CD4-positive, alpha-beta T cell treated with Interferon gamma for 1 hour (primary cell): ENCODE measurements at places on chromosomes 2 and 18.
A peak's percentile ranks its signal among the peaks of the same experiment; 100 is the strongest.

DNA sequence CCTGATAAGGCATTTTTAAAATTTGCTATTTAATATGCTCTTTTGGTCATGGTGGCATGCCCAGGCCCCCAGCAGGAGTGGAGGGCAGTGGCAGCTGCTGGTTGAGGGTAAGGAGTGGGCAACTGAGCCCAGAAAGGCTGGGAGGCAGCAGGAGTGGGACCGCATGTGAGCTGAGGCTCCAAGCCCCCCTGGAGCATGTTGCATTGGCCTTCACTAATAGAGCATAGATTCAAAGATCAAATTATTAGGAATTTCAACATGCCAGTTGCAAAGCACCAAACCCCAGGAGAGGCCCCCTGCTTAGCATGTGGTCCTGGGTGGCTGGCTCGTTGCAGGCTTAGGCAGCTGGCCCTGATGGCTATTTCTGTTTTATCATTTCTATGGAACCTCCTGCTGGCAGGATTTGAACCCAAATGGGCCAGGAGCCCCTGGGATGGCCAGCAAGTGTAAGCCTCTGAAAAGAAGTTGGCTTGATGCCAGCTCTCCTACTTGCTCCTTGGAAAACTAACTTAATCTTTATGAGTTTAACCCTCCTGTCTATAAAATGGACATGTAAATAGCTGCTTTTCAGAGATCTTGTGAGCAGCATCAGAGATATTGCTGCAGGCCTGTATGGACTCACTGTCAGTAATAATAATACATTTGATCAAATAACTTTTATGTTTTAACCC lies 42.1 kb upstream of the TMEM131 start:
- DNase-seq = no peak

- no peak for DNase-seq
These were observed 71.4 kb downstream of the OSBPL1A start for GRCh38 chr18:24326211-24326610.

DNA sequence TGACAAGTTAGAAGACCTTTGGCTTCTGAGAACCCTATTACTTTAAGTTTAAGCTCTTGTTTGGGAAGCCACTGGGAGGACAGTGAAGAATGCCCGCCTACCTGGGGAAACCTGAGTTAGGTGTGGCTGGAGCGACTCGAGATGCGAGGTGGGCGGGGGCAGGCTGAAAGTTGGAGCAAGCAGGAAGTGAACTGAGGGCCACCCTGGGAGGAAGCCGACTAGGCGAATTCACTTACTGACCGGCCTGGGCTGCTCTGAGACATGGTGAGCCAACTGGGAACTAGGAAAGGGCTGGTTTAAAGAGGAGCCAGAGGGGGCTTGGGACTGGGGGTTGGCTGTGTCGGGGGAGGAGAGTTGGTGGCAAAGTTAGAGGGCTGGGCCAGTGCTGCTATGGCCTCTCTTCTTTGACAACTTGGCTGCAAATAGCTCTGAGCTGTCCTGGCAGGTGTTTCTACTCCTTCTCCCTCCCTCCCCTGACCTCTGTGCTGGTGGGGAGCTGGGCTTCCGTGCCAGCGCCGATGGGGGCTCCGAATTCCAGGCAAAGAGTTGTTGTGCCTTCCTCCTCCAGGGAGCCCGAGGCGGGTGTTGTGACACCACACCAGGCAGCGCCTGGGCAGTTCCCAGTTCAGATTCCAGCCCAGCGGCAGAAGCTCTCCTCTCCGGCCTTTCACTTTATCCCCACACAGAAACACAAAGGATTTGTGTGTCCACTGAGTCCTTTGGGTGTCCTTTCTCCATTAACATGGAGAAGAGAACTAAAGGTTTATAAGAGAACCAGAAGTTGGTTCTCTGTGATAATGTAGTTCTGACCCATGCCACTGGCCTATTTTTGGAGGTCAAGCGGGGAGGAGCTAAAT lies at the start of gene VAMP8:
Gene VAMP8 (plus strand): TSS at position 201 of the 857 bp plus-strand sequence. CDS start 61 bp downstream, at position 262.
- peak; percentile 47 for DNase-seq

GRCh38 chr2:11102956-11103860 lies 52.1 kb upstream of the SLC66A3 start:
- DNase-seq = no peak

GRCh38 chr2:55482186-55482884 lies 37.2 kb upstream of the CFAP36 start:
- no peak for DNase-seq

DNA sequence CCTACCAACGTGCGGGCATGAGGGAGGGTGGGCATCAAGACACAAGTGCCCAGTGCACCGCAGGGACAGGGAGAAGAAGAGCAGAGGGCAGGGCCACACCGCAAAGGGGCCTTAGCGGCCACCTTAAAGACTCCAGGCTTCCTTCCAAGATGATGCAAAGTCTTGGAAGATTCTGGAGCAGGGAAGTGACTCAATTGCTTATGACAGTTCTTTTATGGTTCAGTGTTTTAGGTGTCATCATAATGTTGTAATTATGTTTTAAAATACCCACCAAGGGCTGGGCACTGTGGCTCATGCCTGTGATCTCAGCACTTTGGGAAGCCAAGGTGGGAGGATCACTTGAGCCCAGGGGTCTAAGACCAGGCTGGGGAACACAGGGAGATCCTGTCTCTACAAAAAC lies 44.5 kb upstream of the SEMA4C start:
- DNase-seq = no peak

- DNase-seq = no peak
These were observed 26.8 kb downstream of the RMND5A start for GRCh38 chr2:86746939-86747338.

DNA sequence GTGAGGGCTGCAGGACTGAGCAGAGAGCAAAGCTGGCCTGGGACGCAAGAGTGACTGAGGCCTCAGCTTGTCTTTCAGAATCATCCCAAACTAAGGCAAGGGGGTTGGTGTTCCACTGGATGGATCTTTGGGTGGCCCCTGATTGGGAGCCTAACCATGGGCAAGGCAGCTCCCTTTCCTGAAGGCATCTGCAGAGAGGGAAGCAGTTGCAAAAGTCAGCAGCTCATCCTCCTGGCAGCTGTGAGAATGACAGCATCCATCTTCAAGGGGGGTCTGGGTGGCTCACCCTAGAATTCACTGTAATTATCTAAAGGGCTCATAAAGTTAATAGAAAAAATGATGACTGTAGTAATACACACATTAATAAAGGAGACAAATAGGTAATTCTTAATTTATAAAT lies 46.5 kb upstream of the RAB31 start:
- no peak for DNase-seq

- no peak for DNase-seq
These were observed 361.1 kb upstream of the ZNF521 start for GRCh38 chr18:25713103-25713502.

DNA sequence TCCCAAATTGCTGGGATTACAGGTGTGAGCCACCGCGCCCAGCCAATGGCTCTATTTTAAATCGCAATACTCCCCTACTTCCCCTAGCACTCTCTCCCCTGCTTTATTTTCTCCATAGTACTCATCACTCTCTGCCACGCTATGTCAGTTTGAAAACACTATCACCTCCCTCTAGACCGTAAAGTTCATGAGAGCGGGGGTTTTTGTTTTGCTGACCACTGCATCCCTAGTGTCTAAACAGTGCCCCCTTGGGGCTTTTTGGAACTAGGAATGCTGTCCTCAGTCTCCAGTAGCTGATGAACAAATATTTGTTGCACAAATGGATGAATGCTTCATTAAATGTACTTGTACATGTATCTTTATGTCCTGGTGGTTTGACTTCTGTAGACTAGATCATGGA lies 44.1 kb downstream of the ATOH8 start:
- DNase-seq = no peak

- DNase-seq = no peak
These were observed 11.1 kb downstream of the ITPRID2 start for GRCh38 chr2:181902625-181903024.

DNA sequence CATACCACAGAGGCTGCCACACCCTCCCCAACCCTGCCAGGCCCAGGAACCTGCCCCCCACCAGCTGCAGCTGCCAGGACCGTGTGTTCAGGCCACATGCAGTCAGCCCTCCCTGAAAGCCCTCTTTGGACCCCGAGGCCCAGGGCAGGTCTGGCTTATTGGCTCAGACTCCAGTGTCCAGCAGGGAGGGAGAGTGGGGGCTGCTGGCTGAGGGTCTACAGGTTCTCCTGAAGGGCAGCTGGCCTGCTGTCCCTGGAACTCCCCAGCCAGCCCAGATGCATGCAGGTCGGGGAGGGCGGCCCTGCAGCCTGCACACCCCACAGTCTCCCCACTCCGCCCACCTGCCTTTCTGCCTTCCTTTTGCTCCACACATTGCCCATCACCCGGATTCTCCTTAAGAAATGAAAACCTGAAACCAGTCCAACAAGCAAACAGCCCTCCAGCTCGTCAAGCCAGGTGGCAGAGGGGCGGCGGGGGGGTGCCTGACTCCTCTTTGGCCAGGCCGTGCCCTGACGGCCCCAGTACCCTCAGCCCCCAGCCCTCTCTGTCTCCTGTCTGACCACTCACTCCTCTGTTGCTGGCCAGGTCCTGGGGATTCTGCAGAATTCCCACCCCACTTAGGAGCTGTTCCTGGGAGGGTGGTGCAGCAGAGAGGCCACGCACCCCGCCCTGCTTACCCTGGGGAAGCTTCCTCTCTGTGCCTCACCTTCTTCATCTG lies 18.0 kb downstream of the GPR35 start:
- DNase-seq = no peak

DNA sequence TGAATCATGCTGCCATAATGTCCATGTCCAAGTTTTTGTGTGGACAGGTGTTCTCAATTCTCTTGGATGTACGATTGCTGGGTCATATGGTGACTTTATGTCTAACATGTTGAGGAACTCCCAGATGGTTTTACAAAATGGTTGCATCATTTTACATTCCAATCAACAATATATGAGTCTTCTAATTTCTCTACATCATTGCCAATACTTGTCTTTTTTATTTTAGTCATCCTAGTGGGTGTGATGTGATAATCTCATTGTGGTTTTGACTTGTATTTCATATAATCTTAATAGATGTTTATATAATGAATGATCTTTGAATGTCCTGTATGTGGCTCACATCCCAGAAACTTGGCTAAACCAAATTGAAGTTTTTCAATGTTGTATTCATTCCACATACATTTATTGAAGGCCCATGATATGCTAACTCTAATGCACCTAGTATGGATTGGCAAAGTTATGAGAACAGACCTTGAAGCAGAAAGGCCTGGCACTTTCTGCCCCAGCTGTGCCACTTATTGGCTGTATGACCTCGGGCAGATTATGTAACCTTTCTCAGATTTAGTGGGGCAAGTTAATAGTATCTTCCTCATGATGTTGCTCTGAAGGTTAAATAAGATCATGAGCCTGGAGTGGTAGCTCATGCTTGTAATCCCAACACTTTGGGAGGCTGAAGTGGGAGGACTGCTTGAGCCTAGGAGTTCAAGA lies 205.4 kb downstream of the RAB3GAP1 start:
- DNase-seq = no peak

DNA sequence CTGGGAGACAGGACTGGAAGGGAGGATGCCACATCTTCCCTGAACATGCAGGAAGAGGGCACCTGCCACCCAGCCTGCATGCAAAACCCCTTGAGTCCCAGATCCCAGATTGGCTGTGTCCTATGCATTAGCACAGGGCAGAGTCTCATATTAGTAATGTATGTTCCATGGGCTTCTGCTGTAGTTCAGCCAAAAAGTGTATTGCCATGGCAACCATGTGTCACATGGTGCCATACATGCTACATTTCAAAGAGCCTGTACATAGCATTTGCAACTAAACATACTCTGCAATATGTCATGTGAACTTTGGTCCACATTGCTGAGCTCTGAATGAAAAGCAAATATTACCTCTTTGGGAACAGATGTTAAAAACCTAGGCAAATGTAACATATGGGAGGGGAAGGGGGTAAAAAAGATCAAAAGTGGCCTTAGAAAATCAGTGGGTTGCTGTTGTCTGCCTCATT lies 78.4 kb downstream of the DPP4 start:
- DNase-seq = no peak

GRCh38 chr2:40317046-40317445 lies 134.8 kb downstream of the SLC8A1 start:
- DNase-seq = no peak

DNA sequence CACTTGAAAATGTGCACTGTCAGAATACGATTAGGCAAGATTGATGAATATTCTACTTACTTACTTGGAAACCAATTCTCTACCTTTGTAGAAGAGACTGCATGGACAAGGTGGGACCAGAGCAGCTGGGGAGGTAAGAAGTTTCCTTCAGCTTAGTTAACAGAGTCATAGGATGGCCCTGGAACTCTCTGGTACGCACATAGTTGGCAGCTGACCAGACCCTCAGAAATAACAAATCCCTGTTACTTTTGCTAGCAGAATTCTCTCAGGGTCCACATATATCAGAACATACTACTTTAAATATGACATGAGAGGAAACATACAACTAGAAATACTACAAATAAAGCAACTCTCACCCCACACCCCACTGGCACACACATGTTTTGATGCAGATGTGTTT lies 24.8 kb upstream of the STAT1 start:
- no peak for DNase-seq

GRCh38 chr2:65164426-65164891 lies 34.6 kb upstream of the RAB1A start:
- no peak for DNase-seq

GRCh38 chr2:133777574-133777960 lies 209.3 kb upstream of the NCKAP5 start:
- no peak for DNase-seq

DNA sequence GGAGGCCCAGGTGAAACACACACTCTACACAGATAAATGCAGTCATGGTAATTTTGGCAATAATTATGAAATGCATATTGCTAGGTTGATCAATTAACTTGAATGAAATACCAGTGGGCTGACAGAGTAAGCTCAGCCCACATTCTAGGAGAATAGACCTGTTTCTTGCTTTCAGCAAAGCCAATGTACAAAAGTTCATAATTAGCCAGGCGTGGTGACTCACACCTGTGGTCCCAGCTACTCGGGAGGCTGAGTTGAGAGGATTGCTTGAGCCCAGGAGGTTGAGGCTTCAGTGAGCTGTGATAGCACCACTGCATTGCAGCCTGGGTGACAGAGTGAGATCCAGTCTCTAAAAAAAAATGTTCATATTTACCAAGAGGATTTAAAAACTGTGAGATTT lies 15.7 kb upstream of the MBP start:
- no peak for DNase-seq

GRCh38 chr18:41537666-41538065 lies 417.4 kb upstream of the PIK3C3 start:
- no peak for DNase-seq

GRCh38 chr2:135742325-135742757 lies 686 bp downstream of the UBXN4 start:
- DNase-seq = peak; percentile 32

GRCh38 chr2:198135481-198135934 lies 331.1 kb downstream of the PLCL1 start:
- no peak for DNase-seq

DNA sequence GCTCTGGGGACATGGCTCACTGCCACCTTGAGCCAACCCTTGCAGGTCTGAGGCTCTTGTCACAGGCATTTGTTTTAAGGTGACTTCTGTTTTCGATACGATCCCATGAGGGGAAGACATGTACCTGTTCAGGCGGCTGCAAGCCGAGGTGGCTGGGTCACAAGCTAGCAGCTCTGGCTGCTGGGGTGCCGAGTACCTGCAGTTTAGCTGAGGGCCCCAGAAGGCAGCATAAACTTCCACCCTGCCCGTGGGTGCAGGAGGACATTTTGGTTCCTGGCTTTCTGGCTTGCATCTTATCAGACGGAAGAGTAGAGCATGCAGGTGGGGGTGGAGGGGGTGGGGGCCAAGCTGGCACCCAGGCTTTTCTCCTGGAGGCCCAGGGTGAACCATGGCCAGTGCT lies 28.4 kb downstream of the COA5 start:
- DNase-seq = no peak
